ENCODE measurements at places on chromosomes 13 and 19.

DNA sequence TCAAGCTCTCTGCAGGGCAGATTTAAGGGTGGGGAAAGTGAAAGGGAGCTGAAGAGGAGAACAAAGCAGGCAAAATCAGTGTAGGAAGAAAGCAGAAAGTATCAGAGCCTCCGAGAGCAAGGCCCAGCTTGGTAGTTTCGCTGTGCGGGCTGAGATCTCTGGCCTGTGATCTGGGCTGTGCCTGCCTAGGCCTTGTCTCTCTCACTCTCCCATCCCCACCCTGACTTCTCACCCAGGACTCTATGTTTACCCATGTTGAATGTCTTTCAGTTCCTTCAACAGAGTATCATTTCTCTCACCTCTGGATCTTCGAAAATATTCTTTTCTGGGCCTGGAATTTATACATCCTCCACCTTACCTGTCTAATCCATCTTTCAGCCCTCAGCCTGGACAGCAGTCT lies 391.3 kb downstream of the FOXO1 start:
- no peak for DNase-seq

- no peak for DNase-seq
These were observed 36.8 kb upstream of the ATP1A3 start for GRCh38 chr19:42030645-42031440.

- DNase-seq: no peak
These were observed 34.0 kb downstream of the VAV1 start for GRCh38 chr19:6806488-6806887.

- DNase-seq: no peak
These were observed 13.5 kb downstream of the SPPL2B start for GRCh38 chr19:2341982-2342381.

DNA sequence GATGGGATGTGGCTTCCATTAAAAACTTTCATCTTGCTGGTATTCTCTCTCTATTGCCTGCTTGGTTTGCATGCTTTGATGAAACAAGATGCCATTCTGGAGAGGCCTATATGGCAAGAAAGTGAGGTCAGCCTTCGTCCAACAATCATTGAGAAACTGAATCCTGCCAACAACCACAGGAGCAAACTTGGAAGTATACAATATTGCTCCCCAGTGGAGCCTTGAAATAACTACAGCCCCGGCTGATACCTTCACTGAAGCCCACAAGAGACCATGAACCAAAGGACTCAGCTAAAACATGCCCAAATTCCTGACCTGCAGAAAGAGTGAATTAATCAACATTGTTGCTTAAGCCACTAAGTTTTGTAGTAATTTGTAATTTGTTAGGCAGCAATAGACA lies 82.5 kb upstream of the FGF14 start:
- no peak for DNase-seq

DNA sequence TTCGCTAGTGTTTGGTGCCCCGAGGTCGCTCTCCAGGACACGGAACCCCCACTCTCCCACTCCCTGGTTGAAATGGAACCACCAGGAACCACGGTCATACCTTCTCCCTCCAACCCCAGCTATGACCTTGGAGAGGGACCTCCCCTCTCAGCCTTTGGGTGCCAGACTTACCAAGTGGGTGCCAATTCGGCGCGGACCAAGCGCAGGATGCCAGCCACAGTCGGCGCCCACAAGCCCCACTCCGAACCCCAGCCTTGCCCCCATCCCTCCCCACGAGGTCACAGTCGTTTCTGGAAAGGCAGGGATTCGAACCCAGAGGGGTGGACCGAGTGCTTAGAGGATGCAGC lies 910 bp downstream of the PDE4C start:
- no peak for DNase-seq

GRCh38 chr19:18338541-18338940 lies 1.9 kb upstream of the PGPEP1 start:
- DNase-seq: no peak

- DNase-seq: no peak
These were observed 516.4 kb upstream of the SPRY2 start for GRCh38 chr13:80857321-80857720.

All from activated effector memory CD4-positive, alpha-beta T cell treated with anti-CD3 and anti-CD28 coated beads, Interleukin-2, amount 50 U/mL, for 16 hours (primary cell).